ENCODE measurements at places on chromosomes 16 and 17.

DNA sequence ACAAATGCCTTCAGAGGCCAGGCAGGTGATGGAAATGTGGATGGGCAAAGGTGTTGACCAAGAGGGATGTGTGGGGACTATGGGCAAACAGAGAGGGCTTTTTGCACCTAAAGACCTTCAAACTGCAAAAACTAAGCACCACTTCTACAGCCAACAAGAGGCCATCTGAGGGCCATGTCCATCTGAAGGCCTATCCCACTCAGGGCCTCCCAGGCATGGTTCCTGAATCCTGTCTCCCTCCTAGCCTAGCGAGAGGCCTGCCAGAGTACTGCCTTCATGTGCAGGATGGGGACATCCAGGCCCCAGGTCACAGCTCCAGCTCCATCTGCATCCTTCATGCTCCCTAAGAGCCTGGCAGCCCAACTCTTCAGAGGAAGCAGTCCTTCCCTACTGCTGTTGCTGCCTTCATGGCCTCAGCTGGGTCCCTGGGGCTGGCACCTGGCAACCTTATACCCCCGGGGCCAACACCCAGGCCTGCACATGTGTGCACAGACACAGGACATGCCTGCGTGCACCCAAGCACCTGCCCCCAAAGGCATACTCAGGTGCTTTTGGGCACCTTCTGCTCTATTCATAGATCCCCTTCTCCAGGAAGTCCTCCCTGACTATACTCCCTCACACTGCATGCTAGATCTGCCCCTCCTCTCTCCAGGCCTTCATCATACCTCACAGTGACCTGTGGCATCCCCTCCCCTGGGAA, 95.2 kb downstream of the C16orf78 start:
- no peak for DNase-seq

- DNase-seq: no peak
Measured at GRCh38 chr16:1949507-1949906, 5.0 kb downstream of the RPL3L start.

GRCh38 chr17:82231562-82232321, 2.9 kb downstream of the SLC16A3 start:
- peak; percentile 30 for DNase-seq

DNA sequence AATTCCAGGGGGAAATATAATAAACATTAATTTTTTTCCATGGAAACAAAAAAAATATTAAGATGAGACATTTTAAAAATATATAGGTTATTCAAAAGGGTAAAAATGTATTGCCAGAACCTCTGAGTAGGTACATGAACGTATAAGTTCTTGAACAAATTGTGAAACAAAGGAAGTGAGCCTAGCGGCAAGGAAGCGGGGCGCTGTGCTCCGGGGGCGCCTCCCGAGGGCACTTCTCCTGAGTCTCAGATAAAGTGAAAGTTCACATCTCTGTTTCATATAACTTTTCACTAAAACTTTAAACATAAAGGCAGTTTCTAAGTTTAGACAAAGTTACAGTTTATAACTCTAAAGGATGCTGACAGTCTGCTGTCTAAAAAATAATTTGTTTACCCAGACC, 52.3 kb downstream of the TNRC6C start:
- no peak for DNase-seq

DNA sequence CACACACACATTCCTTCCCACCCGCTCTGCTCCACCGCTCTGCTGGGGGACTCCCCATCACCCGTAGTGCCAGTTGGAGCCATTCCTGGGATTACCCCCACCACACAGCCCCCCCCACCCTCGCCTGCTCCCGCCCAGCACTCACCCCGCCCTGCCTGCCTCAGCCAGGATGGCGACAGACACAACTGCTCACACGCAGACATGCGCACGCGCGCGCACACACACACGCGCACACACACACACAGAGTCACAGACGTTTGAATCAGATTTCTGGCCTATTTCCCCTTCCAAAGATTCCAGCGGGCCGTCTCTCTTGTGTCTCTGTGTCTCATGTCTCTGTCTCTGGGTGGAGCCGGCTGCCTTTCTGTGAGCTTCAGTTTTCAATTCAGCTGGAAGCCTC, 4.4 kb downstream of the CACNA1G start:
- DNase-seq: peak; percentile 51

- no peak for DNase-seq
Measured at GRCh38 chr16:22123759-22124490, 31.6 kb downstream of the VWA3A start.

GRCh38 chr17:8158267-8159031, 4.3 kb downstream of the VAMP2 start:
- peak; percentile 80 for DNase-seq

DNA sequence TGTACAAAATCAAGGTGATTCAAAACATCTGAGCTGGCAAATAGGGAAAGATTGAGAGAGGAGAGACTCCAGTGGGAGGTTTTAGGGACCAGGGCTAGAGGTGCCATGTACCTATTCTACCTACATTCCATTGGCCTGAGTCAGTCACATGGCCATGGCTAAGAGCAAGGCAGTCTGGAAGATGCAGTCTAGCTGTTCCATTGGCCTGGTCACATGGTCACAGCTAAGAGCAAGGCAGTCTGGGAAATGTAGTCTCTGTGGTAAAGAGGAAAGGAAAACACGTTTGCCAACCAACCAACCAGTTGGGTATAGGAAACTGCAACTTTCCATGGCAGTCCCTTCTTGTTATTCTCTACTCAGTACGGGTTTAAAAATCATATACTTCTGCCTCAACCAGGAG, 369.1 kb downstream of the XYLT1 start:
- DNase-seq: peak; percentile 38

DNA sequence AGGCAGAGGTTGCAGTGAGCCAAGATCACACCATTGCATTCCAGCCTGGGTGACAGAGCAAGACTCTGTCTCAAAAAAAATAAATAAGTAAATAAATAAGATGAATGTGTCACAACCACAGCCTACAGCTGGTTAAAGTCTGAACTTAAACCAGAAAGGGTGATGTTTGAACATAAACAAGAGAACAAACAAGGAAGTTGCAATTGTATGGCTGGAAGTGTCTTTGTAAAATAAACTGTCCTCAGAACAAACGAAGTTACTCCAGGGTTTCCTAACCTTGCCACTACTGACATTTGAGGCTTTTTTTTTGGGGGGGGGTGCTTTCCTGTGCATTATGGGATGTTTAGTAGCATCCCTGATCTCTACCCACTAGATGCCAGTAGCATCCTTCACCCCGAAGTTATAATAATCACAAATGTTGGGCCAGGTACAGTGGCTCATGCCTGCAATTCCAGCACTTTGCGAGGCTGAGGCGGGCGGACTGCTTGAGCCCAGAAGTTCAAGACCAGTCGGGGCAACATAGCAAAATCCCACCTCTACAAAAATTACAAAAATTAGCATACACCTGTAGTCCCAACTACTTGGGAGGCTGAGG, 119.2 kb downstream of the XYLT1 start:
- DNase-seq: no peak

DNA sequence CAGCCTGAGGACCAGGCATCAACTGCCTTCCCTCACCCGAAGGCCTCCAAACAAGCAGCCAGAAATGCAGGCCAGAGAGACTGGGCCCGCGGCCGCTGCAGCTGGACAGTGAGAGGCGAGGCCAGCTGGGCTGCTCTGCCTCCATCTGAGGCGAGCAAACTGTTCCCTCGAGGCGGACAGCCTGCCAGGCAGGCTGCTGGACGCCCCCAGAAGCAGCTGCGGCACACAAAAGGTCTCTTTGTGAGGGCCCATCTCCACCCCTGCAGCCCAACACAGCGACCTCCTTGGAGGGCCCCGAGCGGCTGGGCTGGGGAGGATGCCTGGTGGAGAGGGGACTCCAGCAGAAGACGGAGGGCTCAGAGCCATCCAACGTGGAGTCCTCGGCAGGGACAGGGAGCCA, 4.7 kb downstream of the CORO7 start:
- DNase-seq: no peak

GRCh38 chr16:14205666-14206065, 134.5 kb downstream of the MRTFB start:
- DNase-seq: no peak

GRCh38 chr16:69861292-69862030, 89.7 kb upstream of the CLEC18A start:
- no peak for DNase-seq

GRCh38 chr17:57422574-57423164, 166.3 kb downstream of the MSI2 start:
- no peak for DNase-seq

DNA sequence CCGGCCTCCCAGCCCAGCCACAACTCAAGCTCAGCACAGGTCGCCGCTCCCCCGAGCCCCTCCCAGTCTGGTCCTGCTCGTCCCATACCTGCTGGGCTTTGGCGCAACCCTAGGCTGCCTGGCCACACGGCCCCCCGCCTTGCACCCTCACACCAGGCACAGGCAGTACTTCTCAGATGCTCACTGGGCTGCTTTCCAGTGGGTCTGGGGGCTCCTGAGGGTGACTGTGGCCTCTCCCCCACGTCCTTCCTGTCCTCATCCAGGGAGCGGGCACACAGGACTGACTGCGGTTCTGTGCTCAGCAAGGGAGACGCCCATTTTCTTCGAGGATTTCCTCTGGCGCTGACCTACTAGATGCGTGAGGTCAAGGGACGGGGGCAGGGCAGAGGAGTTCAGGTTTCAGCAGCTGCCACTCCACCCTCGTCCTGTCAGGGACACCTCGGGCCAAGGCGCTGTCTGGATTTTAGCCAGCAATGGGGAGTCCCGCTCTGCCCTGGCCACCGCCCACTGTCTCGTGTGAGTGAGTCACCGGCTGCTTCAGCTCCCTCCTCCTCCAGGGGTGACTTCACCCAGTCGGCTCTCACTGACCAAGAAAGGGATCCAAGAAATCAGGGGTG, 115.8 kb downstream of the NPIPB11 start:
- peak; percentile 77 for DNase-seq

GRCh38 chr16:72925631-72925979, 122.3 kb downstream of the ZFHX3 start:
- no peak for DNase-seq

GRCh38 chr16:4016005-4016352, 100.3 kb downstream of the ADCY9 start:
- no peak for DNase-seq

Data from BE2C (cell line).